ENCODE measurements at places on chromosomes 11 and 22.

- DNase-seq: no peak
Measured at GRCh38 chr11:130179396-130180306, 20.1 kb downstream of the ST14 start.

DNA sequence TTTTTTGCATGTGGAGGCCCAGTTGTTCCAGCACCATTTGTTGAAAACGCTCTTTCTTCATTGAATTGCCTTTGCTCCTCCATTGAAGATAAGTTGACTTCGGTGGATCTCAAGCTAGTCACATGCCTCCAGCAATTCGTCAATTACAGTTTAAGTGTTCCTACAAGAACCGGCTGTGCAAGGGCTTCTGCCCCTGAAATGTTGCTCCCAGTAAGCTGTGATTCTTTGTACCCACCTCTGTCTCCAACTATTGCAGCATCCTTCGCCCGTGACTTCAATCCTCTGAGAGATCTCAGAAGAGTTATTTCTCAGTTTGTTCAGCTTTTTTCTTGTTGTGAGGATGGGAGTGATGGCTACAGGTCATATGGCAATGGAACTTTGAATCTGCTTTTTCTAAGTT lies 194.2 kb upstream of the B3GAT1 start:
- DNase-seq: no peak

- no peak for DNase-seq
Measured at GRCh38 chr11:25613865-25614264, 718.1 kb upstream of the ANO3 start.

DNA sequence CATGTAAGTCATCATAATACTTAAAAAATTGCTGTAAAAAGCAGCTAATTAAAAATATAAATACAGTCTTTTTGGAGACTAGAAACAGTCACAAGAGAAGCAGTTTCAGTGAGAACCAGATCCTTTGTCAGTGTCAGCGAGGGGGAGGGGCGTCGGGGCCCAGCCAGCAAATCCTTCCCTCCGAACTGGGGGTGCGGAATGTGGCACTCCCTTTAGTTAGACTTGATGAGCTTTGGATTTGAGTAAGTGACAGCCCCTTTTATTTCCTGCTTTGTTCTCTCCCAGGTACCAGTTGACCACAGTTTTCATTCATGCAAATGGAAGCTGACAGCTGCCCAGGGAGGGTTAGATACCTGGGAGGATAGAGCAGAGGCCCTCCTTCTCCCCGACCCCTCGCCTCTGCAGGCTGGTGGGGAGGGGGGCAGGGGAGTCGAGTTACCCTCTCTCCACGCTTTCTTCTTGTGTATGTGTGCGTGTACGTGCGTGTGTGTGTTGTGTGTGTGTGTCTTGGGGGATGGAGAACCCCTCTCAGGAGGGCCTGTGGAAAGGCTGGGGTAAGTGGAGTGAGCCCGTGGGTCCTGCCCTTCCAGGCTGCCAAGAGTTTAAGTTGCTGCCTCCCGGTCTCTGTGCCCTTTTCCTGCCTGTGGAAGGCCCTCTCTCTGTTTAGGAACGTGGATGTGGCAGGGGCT lies 38.3 kb downstream of the PTPRJ start:
- DNase-seq: no peak

DNA sequence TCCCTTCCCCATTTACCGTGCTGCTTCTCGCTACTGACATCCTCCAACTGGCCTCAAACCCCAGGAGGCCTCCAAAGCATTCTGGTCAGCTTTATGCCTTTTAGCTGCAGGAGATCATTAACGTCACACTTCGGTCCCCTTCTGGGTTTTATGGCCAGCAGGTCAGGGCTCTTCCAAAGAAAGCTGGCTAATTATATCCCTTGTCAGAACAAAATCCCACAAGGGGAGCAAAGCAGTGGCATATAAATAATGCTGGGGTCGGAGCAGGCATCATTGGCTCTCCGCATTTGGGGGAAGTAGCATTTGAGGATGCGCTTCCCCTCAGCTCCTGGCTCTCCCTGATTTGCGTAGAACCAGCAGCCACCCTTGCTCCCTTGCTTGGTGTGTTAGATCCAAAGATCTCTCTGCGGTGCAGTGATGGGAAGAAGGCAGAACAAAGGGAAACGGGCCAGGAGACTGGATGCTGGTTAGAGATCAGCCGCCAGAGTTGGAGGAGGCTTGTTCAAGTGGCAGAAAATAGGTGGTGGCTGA lies 117.4 kb downstream of the DBX1 start:
- no peak for DNase-seq

DNA sequence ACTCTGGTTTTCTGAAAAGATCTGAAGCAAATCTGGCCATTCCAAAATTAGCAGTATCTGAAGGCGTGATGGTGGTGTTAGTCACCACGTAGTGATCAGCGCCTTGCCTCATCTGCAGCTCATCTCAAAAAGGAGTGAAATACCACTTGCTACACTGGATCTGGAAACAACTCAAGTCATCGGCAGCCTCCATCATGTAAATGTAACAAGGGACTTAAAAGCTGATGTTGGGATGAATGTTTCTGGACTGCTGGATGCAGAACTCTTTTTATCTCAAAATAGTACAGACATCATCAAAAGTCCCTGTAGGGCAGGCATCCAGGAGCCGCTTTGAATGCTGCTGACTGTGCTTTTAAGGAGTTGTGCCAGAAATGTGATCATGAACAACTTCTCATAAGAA lies 14.1 kb upstream of the APLP2 start:
- no peak for DNase-seq

GRCh38 chr11:134283461-134284230 lies 7.5 kb downstream of the GLB1L3 start:
- DNase-seq: no peak

DNA sequence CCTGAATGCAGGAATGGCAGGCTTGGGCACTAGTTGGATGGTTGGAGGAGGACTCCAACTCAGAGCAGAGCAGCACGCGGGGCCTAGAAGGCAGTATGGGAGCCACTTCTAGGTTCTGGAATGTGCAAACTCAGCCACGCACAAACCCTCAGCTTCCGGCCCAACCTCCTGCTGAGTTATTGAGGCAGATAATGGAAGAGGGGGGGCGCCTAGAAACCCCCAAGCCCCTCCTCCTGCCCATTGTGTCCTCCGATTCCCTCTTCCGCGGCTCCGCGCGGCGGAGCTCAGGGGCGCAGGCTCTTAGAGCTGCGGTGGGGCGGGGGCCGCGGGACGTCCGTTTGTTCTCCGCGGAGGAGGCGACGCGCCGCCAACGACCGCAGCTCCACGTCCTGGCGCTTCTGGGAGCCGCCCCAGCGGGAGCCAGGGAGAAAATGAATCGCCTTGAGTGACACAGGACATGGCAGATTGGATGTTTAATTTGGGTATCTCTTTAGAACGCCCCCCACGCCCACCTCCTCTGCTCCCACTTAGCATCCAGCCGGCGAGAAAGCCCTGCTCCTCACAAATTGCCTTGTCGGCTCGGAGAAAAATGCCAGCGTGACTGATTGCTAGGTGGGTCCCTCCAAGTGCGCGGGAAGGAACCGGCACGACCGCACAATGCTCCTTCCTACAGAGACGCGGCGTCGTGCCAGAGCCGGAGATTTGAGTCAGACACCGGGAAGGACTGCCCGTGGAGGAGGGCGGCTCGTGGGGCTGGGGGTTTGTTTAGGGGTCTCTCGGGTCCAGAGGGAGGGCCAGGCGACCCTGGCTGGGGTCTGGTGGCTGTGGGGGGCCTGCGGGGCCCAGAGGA lies 144.6 kb downstream of the NECTIN1 start:
- DNase-seq: no peak

DNA sequence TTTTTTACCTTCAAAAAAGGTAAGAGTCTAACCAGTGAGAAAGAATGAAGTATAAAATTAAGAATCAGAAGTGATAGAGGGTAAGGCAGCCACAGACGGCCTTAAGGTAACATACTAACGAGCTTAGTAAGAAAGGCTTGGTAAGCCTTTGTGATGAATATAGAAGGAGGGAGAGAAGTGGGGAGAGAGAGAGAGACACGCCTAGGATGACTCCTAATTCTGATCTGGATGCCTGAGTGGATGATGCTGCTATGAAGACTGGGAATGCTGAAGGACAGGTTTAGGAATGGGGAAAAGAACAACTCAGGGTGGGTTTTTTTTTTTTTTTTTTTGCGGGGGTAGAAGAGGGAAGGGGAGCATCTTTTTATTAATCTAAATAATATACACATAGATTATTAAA lies 4.8 kb downstream of the FBXO3 start:
- DNase-seq: no peak

- no peak for DNase-seq
Measured at GRCh38 chr11:88689548-88690240, 352.2 kb upstream of the CTSC start.

- no peak for DNase-seq
Measured at GRCh38 chr11:10499874-10500601, 40.9 kb downstream of the RNF141 start.

GRCh38 chr22:39815932-39816331 lies 77.6 kb downstream of the ENTHD1 start:
- DNase-seq: no peak

- DNase-seq: no peak
Measured at GRCh38 chr22:26464312-26464711, 19.3 kb downstream of the HPS4 start.

DNA sequence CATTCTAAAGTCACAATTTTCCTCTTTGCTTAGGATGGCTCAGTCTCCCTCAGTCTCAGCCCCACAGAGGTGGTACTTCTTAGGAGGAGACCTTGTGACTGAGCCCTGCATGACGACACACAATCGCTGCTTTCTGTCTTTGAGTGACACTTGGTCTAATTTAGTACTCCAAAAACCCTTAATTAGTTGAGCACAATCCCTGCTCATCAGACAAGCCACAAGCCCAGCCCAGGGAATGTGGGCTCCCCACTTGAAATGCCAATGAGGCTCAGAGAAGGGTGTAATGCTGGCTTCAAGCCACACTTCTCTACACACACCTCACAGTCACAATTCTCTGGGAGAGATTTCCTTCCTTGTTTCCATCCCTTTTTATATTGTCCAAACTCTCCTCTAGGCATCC lies 101.8 kb downstream of the FEZ1 start:
- no peak for DNase-seq

DNA sequence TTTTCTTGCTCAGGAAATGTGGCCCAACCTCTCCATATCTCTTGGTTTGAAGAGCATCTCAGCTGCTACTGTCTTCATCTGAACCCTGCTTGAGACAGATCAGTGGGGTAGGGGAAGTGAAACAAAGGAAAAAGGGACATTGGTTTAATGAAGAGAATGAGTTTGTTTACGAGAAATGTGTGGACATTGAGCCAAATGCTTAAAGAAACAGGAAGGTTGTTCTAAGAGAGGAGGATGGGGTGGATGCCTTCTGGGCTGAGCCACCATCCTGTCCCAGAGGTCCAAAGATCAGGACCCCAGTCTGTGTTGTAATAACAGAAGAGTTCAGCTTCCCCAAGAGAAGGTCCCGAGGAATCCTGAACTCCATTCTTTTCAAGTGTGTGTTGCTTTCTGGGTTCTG lies 369.7 kb downstream of the INSC start:
- no peak for DNase-seq

GRCh38 chr22:43616645-43617044 lies 195.5 kb downstream of the EFCAB6 start:
- no peak for DNase-seq

DNA sequence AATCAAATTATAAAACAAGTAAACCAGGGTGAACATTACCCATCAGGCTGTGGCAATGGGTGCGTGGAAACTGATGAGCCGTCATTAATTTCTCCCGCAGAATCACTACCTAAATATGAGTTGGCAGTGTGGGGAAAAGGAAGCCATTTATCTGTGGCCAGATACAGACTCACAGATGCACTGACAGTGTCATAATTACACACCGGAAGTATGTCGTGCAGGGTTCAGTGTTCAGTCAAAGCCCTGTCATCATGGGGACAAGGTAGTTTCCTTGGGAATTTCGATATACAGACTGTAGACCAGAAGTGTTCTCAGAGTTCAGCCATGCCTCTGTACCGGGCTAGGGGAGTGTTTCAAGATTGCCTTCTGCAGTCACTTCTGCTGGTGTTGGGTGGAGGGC lies 119.2 kb upstream of the SEZ6L start:
- no peak for DNase-seq

DNA sequence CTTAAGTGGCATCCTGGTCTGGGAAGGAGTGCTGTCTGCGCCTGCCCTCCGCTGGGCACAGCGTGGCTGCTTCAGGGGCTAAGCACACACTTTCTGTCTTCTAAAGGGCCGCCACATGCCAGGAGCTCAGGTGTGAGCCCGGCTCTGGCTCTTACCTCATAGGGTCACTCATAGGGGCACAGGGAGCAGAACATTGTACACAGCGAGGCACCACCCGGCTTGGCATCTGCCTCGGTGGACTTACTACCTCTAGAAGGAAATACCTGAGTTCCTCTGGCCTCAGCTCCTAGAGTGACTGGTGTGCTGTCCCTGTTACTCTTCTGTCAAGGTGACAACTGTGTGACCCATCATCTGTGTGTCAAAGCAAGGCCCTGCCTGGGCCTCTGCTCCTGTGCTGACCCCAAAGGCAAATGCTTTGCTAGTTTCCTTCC lies 13.4 kb downstream of the NEAT1 start:
- no peak for DNase-seq

GRCh38 chr11:63871962-63872799 lies 33.3 kb downstream of the MARK2 start:
- DNase-seq: no peak

DNA sequence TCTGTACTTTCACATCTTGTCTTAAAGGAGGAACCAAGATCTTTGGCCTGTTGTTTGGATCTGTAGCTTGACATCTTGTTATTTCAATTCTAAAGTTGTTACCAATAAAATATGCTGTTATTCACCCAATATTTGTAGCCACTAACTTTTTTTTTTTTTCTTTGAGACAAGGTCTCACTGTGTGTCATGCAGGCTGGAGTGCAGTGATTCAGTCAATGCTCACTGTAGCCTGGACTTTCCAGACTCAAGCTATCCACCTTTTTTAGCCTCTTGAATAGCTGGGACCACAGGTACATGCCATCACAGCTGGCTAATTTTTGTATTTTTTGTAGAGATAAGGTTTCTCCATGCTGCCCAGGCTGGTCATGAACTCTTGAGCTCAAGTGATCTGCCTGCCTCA lies 769.4 kb downstream of the DLG2 start:
- no peak for DNase-seq

DNA sequence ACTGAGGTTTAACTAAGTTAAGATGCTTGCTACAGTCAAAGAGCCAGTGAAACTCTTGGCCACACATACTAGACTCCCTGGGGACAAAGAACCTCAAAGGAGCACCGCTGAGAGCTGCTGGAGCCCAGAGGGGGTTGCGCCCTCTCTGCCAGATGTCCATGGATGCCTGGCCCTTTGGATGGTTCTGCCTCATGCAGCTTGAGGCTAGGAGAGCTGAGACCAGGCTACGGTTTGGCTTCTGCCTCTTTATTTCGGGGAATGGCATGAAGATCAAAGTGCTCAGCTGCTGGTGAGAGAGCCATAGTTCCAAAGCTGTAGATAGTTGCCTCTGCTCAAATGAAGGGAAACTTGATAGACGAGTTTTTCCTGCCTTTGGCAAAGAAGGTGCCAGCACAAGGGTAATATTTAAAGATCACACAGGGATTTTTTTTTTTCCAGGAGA lies 43.0 kb downstream of the RASSF10 start:
- no peak for DNase-seq

- DNase-seq: no peak
Measured at GRCh38 chr11:93166862-93167261, 30.9 kb downstream of the SLC36A4 start.

GRCh38 chr11:93049740-93050139 lies 80.3 kb downstream of the MTNR1B start:
- no peak for DNase-seq

- no peak for DNase-seq
Measured at GRCh38 chr11:111718436-111718835, 47.8 kb downstream of the PPP2R1B start.

All from activated T-cell treated with anti-CD3 and anti-CD28 coated beads for 1 hour (primary cell).